ENCODE measurements at places on chromosomes 16 and 17.

GRCh38 chr17:31538080-31538762, 146.7 kb downstream of the RAB11FIP4 start:
- no peak for DNase-seq

- DNase-seq, result no peak
These were observed 286.1 kb upstream of the PMFBP1 start for GRCh38 chr16:72458035-72458434.

DNA sequence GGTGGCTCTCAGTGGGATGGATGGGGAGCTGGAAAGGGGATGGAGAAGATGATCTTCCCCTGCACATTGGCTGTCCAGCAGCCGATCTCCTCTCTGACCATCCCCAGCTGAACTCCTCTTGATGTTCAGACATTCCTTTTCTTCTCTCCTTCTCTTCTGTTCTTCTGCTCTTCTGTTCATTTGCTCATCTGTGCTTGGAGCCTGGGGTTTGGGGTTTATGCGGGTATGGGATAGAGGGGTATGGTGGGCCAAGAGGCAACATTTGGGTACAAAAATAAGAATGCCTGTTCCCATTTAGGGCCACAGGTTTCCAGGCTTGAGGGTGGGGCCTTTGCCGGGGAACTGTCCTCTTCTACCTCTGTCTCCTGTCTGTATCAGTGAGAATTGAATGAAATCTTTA, 205.4 kb upstream of the XYLT1 start:
- no peak for DNase-seq

DNA sequence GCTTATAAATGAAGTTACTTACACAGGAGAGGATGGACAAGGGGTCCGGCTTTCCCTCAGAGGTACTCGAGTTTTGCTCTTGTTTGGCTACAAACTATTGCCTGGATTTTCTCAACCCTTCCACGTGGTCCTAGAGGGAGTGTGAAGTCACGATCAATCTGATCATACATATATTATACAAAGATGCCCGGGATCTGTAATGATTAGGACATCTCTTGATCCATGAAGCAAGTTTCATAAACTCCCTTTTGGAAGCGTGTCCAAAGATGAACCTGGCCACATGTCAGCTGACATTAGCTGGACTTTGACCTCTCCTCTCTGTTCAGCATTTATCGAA, 2.3 kb upstream of the CDH11 start:
- no peak for DNase-seq

GRCh38 chr17:73360961-73361761, 49.4 kb upstream of the CDC42EP4 start:
- no peak for DNase-seq

DNA sequence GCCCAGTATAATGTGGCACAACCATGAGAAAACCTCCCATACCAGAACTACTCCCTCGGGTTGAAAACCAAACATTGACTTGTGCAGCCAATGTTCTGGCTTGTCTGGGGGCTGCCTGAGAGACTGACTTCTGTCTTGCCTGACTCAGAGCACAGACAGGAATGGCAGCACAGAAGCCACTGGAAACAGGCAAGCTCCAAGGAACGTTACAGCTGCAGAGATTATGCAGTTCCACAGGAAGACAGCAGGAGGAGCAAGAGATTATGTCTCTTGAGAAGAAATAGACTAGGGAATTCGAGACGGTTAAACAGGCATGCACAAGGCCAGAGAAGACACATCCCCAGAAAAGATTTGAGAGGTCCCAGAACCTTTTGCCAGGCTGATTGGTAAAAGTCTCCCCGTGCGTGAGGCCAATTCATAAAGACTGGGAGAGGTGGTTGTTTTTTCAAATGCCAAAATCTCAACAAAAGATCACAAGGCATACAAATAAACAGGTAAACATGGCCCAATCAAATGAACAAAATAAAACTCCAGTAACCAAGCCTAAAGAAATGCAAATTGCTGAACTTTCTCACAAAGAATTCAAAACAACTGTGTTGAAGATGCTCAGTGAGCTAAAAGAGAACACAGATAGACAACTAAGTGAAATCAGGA, 90.6 kb upstream of the CDH5 start:
- no peak for DNase-seq

DNA sequence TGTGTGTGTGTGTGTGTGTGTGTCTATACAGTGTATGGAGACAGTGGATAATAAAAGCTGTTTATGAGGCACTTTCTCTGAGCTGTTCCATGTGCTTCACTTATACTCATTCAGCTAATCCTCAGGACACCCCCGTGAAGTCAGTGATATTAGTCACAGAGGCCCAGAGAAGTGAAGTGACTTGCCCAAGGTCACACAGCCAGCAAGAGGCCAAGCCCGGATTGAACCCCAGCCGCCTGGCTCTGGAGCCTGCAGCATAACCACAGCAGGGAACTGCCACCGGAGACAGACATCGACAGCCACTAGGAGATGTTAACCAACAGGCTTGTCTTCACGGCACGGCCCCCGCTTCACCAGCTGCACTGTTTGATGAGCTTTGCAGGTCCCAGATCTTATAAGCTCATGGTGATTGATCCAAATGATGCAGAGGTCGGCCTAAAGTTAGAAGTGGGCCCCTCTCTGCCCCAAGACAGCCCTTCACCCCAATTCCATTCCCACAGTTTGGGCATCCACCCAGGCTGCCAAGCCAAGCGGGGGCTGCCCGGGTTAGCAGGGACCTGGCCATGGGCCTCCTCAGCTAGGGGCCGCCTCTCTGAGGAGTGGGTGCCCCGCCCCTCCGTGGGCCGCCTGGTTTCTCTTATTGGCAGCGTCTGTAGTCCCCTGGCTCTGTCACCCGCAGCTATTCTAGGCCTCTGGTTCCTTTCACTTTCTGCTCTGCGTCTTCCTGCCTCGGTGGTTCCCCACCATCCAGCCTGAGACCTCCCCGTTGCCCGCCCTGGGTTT, 30.9 kb downstream of the SOCS1 start:
- no peak for DNase-seq

DNA sequence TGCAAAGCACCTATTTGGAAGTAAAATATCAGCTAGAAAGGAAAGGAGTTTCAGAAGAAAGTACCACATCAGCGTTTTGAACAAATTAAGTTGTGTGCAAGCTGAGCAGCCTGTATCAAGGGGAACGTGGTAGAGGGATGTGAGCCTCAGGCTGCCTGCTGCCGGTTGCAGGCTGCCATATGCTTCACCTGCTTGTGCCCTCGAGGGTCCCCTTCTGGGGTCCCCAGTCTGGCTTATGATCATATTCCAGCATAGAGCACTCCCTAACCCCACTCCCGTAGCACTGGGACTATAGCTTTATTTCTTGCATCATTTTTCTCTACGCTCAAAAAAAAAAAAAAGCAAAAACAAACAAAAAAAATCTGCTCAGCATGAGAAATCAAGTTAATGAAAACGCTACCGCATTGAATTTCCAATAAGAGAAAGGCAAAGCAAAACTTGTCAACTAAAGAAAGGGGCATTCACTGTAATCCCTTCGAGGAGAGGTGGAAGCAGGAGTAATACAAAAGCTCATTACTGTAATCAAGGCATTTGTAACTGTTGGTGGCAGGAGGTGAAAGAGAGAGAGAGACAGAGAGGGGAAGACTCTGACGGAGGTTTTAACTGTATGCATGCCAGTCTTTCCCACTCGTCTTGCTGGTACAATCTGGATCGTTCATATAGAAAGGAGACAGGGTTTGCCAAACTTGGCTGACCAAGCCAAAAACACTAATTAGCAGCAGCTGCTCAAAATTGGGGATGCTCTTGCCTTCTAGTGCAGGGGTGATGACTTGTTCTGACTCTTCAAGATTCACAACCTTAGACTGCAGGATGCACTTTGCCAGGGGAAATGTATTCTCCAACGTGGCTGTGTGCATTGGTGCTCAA, 258.2 kb upstream of the HSBP1 start:
- no peak for DNase-seq

DNA sequence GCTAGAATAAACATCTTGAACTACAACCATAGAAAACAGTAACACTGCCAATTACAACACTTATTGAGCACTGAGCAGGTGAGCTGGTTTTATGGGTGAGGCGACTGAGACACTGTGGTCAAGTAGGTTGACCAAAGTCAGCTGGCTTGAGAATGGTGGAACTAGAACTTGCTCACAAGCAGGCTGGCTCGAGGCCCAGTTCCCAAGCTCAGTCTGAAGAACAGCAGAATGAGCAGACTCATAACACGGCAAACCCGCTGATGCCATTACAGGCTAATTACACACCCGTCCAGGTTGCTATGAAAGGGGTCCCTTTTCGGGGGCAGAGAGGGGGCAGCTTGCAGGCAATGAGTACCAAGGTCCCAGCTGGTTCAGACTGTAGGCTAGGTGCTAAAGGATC, 6.5 kb downstream of the ZZEF1 start:
- no peak for DNase-seq

- DNase-seq, result no peak
These were observed 53.0 kb downstream of the SOCS3 start for GRCh38 chr17:78306913-78307312.

- DNase-seq, result no peak
These were observed 119.1 kb upstream of the ANKFN1 start for GRCh38 chr17:56034197-56034635.

DNA sequence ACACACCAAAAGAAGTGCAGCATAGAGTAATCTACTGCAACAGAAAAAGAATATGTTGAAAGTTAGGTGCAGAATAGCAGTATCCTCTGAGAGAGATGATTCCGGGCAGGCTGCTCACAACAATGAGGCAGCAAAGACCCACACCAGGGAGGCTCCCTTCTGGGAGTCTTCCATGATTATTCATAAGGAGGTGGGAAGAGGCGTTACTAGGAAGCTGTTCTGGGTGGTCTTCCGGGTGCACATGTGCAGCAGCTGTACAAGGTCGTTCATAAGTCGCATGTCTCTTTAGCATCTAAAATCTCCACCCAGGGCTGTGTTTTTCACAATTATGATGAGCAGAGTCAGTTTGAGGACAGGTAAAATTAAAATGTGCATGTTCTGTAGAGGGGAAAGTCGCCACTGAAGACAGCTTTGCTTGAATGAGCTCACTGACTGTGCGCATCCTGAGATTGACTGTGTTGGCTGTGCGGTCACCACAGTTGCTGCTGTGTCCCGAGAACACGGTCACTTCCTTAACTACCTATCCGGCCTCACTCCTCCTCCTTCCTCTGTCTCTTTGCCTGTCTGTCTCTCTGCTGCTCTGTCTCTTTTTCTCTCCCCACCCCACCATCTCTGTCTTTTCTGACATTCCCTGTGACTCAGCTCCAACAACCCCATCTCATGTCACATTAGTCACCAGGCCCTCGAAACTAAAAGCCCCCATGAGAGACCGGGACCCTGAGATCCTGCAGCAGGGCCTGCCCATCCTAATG, 125.5 kb upstream of the HSBP1 start:
- no peak for DNase-seq

All from smooth muscle cell of the brain vasculature (primary cell).